ENCODE measurements at places on chromosomes 12 and 14. TPM values are rescaled to one million over a fixed set of nuclear protein-coding genes. Genes with fewer than 3 reads are reported as not detected.

DNA sequence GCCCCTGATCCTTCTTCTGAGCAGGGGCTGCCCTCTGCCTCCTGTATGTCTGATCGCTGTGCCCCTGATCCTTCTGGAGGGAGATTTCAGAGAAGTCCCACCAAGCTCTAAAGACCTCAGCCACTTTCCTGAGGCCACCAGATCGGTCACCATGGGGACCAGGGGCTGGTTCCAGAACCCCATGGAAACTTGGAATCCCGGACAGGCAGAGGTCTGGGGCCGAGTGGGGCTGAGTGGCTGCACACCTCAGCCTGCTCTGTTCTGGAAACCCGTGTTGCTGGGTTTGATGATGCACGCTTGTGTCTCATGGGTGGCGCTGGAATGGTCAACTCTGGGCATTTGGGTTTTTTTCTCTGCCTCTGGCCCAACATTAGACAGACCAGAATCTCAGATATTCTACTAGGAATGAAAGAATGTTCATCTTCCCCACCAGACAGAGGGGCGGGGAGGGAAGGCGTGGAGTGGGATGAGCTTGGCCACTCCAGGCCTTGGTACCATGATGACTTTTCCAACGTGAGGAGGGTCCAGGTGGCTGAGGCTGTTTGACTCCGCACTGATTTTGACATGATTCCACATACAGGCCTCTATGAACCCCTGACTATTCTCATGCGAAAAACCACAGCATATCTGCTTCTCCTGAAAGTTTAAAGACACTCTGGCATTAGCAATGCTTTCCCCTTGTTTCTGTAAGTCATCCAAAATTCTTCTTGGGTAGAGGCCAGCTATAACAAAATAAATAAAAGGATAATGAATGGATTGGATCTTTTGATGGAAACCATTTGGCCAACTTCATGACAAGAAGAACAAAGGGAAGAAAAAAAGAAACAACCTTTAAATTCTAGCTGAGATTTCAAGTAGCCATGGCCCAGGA lies 114.5 kb downstream of the ADGRD1 start:
- DNase-seq, result no peak

- no peak for DNase-seq
Measured at GRCh38 chr12:116104167-116104767, 173.2 kb downstream of the MED13L start.

DNA sequence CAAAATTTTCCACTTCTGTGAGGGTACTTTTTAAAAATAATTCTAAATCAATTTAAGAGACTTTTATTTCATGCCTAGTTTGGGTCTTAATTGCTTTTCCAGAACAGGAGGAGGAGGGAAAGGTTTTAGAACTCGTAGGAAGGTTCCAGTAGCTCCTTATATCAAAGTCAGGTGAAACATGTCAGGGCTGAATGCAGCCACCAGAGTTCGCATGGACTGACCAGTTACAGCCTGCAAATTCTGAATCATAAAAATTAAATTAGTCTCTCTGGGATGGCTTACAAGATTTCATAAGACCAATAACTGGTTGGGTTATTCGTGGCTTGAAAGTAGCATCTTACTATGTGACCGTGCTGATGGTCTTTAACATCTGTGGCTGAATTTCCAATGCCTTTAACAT lies 397 bp downstream of the BDKRB1 start:
- no peak for DNase-seq

The CRY1 gene
- 25.1 TPM for total RNA-seq

The FSCB gene
- not detected for total RNA-seq

- peak; percentile 36 for DNase-seq
Measured at GRCh38 chr14:95363468-95363954, 43.8 kb upstream of the CLMN start.

- no peak for DNase-seq
Measured at GRCh38 chr12:41794336-41794735, 350.3 kb downstream of the GXYLT1 start.

The TSPAN8 gene
- total RNA-seq, result not detected

The CCDC38 gene
- not detected for total RNA-seq

DNA sequence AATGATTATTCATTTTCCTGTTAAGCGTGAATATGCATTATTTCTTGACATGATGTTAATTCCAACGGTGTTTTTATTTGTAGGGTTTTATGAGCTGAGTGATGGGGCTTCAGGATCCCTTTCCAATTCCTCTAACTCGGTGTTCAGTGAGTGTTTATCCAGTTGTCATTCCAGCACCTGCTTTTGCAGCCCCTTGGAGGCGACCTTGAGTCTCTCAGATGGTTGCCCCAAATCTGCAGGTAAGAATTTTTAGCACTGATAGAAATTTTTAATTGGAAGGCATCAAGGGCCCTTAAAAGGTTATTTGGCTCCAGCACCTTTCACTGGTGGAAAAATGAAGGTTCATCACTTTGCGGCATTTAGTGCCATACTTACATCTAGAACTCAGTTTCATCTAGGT lies 3.7 kb downstream of the DACT1 start:
- DNase-seq, result no peak

- no peak for DNase-seq
Measured at GRCh38 chr12:113961921-113962710, 4.0 kb downstream of the RBM19 start.

DNA sequence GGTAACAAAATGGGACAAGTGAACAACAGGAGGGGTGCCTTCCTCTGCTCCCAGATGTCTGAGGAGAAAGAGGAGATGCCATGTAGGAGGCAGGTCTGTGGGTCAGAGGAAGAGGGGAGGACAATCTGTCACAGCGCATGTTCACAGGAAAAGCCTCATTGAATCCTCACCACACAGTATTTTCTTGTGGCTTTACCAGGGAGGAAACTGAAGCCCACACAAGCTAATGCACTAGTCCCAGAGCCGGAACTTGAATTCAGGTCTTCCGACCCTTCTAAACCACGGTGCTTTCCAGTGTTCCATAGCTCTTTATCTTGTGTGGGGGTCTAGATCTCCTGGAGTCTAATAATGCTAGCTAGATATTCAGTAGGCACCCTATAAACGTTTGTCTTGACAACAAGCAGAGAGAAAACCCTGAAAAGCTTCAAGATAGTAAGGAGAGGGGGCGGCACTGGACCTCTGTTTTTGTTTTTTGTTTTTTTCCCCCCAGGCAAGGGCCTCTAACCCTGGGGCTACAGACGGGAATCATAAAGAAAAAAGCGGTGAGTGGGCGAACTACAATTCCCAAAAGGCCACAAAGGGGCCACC lies 371 bp upstream of the SHMT2 start:
- DNase-seq, result no peak

DNA sequence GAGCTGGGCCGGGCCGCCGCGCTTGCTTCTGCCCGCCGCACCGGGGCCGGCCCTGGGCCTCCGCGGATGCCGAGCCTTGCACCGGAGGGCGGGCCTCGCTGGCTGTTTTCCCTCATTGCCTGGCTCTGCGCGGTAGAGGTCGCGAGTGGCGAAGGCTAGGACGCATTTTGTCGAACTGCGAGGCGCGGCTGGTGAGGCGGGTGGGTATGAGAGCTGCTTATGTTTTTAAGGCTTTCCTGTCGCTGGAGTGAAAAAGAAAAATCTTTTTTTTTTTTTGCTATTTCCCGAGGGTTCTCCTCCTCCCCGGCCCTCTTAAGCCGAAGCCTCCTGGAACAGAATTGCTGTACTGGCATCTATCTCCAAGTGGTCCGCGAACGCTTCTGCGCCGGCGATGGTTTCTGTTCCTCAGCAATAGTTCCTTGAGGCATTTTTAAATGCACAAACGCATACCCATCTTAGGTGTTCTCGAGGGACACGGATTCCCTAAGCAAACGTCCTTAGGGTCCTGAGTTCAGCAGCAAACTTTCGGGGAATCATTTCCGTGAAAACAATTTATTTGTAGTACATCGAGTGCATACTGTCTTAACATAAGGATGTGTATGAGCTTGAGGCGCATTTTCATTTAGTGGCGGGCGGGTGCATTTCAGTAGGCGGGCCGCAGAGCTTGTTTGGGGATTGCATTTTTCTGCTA lies 631 bp downstream of the RESF1 start:
- DNase-seq, result no peak

DNA sequence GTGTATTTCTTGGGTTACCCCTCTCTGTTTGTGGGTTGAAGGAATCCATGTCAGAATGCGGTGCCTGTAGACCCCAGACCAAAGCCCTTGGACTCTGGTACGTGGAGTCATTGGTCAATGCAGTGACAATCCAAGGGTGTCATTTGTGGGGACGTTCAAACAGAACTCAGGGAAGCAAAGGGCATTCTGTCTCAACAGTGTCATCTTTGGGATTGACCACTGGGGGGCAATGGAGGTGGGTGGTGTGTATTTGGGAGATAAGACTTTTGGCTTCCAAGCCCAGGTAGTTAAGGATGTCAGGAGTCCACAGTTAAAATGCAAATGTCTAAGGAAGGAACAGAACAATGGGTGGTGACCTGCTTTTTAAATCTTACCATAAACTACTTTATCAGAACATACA lies 54.6 kb upstream of the CCDC175 start:
- DNase-seq, result peak; percentile 54

The IPO8 gene
- total RNA-seq, result 59.8 TPM

The PTHLH gene
- not detected for total RNA-seq
